SIG-M5 (cell line): ENCODE measurements at places on chromosomes 4 and X.

DNA sequence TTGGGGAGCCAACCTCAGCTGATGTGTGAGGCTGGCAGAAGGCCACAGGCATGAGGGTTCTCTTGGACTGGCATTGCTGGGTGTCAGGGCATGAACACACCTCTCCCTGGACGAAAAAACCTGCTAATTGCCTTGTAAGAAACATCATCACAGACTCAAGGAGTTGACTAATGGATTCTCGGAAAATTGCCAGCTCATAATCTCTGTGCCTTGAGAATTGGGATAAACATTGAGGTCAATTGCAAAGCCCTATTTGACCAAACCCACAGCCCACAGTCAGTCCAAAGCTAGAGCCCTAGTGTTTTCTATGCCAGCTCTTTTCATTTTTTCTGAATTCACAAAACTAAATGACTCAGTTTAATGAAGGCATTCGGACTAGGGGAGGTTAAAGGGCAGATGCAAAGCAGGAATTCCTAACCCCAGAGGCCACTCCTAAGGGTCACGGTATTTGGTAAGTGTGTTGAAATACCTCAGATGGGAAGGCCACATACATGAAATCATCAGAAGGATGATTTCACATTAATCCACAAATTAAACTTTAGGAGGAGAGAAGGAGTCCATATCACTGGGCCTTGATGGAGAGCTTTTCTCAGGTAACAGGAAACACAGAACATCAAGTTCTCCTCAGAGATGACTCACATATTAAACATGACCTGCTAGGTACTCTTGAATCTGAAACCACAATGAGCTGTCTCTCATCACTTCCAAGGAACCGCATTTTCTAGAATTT is 39.0 kb upstream of the RASL11B start:
- DNase-seq: no peak

GRCh38 chr4:46975812-46976553 is 17.4 kb downstream of the GABRA4 start:
- DNase-seq: peak; percentile 7

DNA sequence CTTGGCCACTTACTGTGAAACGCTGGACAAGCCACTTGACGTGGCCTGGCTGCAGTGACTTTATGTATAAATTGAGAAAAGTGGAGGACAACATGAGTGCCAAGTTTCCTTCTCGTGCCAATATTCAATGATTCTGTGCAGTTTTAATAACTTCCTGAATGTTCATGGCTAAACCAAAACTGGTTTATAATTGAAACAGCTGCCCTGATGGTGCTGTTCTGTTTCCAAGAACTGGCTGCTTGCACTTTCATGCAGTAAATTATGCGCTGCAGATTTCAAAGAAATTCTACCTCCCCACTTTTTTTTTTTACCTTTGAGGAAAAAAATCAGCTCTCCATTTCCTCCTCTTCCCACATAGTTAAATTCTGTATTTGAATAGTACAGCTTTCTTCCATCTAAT is 205.2 kb upstream of the CASK start:
- DNase-seq: no peak

DNA sequence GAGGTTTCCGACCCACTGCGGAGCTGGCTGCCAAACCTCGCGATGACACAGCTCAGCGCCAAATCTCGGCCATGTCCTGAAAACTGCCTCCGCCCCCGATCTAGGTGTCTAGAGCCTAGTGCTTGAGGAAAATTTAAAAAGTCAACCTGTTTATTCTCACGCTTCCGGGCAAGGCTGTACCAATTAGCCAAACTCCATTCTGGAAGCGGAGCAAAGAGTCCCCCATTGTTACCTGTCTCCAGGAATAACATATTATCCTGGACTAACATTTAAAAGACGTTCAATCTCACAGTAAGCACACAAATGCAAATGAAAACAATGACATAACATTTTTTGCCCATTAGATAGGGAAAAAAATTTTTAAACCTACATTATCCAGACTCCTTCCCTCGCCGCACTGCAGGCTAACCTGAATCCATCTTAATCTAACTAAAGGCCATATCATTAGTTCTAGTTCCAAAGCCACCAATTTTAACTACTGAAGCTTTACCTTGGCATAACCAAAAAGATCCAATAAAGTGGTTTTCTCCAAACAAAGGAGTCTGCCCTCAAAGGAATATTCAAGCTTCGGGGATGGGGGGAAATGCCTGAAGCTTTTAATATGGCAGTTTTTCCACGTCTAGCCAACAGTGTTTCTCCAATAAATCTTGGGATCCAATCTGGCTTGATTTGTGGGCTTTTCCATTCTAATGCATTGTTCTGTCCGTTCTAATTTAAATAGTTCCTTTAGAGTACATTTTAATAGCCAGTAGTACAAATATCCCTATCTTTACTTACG is 1.9 kb downstream of the HUWE1 start:
- DNase-seq: no peak

DNA sequence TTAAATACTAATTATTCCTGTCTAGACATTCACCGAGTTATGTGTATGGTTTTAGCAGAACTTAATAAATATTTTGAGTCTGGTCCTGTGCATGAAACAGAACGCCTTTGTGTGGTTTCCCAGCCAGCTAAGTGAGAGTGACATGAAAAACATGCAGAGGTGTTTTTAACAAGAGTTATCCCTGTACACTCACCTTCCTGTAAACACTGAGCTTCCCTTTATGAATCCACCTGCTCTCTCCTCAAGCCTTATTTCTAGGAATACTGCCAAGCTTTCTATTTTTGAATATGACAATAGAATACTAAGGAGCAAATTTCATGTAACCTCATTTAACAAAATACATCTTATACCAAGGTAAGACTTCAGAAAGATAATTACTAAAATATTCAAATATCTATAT is 270.3 kb upstream of the CTSO start:
- DNase-seq: no peak

DNA sequence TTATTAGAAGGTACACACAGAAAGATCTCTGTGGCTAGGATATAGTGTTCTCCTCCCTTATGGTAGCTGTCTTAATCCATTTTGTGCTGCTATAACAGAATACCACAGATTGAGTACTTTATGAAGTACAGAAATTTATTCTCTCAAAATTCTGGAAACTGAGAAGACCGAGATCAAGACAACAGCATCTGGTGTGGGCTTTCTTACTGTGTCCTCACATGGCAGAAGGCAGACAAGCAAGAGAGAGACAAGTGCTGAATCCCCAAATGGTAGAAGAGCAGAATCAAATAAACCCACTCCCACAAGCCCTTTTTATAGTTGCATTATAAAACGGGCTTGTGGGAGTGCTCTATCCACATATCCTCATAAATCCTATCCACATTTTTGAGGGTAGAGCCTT is 373.1 kb downstream of the GABRG1 start:
- no peak for DNase-seq

- no peak for DNase-seq
Measured at GRCh38 chrX:43985511-43985910, 12.3 kb upstream of the NDP start.

GRCh38 chr4:3255611-3256186 is 6.7 kb downstream of the MSANTD1 start:
- no peak for DNase-seq

DNA sequence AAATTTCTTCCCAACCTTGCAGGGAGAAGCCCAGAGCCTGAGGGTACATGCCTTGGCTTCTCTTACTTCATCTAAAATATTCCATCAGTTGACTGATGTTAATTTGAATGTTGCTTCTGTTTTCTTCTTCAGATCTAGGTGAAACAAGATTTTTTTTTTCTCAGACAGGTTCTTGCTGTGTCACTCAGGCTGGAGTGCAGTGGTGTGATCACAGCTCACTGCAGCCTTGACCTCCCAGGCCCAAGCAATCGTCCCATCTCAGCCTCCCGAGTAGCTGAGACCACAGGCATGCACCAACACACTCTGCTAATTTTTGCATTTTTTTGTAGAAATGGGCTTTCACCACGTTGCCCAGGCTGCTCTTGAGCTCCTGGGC is 62.1 kb upstream of the KLF3 start:
- no peak for DNase-seq

DNA sequence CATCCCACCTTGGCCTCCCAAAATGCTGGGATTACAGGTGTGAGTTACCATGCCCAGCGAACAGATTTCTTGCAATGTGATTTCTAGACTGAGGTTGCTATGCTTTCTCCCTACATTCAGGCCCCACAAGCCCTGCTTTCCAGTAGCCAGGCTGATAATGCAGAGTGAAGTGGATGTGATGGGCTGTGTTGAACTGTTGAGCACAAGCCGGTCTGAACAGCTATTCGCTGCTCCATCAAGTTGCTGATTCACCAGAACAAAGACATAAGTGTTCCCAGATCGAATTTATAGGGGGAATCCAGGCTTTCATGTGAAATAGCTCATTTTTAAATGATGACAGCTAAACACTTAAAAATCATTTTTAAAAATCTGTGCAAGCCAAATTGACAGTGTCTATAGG is 8.0 kb downstream of the NIPAL1 start:
- DNase-seq: no peak

DNA sequence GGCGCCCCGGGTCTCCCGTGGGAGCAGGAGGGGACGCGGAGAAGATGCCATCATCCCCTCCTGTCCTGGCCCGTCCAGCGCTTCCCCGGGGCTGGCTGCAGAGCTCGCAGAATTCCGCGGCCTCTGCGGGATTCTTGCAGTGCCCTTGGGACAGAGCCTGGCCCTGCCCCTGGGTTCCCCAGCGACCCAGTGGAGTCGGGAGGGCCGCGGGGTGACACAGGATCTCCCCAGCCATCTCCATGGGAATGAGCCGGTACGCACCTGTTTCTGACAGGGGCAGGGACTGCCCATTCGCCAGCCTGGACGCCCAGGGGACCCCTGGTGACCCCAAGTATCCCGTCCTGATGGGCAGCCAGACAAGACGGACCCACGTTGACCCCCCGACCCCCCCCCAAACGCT is 482 bp downstream of the FAM9C start:
- DNase-seq: no peak

DNA sequence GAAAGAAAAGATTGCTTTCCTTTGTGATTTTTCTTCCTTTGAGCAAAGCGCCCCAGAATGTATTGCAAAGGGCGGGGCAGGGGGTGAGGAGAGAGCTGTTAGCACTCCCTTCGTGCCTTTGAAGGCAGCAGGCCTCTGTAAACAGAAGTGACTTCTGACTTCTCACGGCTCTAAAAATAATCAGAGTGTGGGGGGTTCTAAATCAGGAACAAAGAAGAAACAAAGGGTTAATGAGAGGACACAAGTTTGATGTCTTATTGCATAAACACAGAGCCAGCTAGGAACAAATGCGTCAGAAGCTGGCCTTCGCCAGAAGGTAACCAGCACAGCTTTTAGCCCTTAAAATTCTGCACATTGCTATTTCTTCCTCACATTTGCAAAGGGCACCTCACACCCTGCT is 626.2 kb downstream of the MID1IP1 start:
- peak; percentile 12 for DNase-seq

GRCh38 chrX:39821709-39822095 is 276.1 kb downstream of the BCOR start:
- DNase-seq: no peak

DNA sequence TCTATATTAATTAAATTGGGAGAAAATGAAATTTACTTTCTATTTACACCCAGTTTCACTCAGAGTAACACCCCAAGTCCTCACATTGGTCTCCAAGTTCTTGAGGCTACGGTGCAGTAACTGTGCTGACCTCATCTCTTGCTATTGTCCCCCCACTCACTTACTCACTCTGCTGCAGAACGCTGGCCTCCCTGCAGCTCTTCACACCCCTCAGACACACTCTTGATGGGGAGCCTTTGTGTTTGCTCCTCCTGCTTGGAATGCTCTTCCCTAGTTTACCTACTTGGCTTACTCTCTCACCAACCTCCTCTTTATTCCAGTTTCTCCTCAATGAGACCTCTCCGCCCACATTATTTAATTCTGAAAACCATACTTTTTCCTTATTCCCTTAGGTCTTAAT is 22.2 kb upstream of the SPARCL1 start:
- DNase-seq: no peak

GRCh38 chr4:3210467-3210866 is 38.5 kb upstream of the MSANTD1 start:
- DNase-seq: no peak

- DNase-seq: no peak
Measured at GRCh38 chr4:74531963-74532794, 87.2 kb downstream of the AREG start.

GRCh38 chr4:14749910-14750309 is 252.4 kb upstream of the CPEB2 start:
- no peak for DNase-seq
